ENCODE measurements at places on chromosomes 2 and 18.

GRCh38 chr18:51430538-51430937 is 233.1 kb upstream of the MEX3C start:
- DNase-seq, result no peak

DNA sequence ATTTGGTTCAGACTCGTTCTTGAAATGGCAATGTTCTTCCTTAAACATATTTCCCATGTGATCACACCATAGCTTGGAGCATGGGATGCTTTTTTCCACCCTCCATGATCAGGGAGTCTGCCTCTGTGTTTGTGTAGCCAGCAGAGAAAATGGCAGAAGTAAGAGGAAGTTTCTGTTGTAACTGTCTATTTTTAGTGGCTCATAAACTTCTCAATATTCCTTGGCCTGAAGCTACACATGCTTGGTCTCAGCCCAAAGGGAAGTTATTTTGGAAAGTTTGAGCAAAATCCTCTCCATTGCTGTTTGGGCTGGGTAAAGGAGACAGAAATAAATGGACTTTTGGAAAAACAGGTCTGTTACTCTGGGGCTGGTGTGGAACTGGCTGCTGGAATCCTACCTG is 33.4 kb upstream of the ITGA6 start:
- no peak for DNase-seq

DNA sequence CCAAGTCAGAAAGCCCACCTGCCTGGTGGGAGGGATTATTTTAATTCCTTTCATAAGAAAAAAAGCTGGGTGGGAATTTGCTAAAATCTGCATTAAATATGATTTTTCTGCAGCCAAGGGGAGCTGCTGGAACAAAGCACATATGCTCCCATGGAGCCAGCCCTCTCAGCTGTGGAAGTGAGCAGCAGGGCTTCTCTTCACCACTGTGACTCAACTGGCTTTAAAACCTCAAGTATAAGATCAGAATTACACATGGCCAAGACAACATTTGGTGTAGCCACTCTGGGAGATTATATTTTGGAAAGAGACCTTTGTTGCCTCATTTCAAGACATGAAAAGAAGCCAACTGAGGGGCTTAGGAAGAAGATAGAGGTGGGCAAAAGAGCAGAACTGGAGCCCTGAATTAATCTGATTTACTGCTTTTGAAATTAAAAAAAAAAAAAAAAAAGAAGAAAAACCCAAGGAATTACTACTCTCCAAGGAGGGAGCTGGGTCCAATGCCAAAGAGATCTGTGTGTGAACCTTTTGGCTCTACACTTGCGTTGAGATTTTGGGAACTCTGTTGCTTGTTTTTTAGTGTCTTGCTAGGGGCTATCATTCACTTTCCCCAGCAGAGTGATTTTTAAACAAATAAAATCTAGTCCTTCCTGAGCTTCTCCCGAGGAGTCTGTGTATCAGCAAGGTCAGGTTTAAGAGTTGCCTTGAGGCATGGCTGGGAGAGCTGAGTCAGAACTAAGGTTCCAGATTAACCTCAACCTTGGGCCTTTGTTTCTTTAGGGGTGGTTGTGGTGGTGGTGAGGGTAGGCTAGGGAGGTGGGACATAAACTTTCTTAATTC is 6.0 kb downstream of the LHCGR start:
- no peak for DNase-seq

DNA sequence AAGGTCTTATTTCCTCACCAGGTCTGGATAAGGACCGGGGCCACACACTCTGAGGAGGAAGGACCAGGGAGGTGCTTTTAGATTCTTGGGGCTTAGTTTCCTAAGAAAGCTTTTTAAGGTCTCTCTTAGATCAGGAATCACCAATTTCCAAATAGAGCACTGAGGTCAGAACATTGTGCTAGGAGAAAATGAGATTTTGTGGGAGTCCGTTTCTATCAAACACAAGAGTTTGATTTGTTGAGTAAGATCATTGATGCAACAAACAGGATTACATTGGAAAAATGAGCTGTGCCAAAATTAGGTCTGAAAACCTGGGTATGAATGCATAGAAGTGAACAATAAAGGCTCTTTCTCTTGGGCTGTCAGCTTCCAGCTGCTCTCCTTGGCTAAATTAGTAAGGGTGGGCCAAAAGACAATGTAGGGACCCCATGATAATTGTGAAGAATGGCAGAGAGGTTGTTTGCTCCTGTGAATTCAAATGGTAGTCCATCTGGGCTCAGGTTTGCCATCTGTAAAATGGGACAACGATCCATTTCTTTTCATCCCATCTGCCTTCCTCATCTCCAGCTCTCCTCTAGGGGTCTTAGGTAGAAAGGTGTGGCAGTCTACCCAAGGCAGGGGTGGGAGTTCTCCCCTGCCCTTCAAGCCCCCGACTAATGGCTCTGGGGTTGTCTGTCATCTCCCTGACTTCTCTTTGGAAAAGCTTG is 20.0 kb downstream of the IGFBP2 start:
- no peak for DNase-seq

DNA sequence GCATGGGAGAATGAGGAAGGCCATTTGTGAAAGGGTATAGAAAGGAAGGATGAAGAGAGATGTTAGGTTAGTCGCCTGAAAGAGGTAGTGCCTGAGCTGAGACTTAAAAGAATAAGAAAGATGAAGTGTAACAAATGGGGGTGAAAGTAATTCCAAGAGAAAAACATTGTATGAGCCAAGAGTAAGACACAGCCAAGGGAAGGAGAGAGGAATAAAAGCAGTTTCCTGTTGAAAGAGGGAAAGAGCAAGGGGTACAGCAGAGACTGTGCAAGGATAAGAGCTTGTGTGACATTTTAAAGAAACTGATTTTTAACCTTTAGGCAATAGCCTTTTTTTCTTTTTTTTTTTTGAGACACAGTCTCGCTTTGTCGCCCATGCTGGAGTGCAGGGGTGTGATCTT is 4.8 kb upstream of the RBBP8 start:
- no peak for DNase-seq

DNA sequence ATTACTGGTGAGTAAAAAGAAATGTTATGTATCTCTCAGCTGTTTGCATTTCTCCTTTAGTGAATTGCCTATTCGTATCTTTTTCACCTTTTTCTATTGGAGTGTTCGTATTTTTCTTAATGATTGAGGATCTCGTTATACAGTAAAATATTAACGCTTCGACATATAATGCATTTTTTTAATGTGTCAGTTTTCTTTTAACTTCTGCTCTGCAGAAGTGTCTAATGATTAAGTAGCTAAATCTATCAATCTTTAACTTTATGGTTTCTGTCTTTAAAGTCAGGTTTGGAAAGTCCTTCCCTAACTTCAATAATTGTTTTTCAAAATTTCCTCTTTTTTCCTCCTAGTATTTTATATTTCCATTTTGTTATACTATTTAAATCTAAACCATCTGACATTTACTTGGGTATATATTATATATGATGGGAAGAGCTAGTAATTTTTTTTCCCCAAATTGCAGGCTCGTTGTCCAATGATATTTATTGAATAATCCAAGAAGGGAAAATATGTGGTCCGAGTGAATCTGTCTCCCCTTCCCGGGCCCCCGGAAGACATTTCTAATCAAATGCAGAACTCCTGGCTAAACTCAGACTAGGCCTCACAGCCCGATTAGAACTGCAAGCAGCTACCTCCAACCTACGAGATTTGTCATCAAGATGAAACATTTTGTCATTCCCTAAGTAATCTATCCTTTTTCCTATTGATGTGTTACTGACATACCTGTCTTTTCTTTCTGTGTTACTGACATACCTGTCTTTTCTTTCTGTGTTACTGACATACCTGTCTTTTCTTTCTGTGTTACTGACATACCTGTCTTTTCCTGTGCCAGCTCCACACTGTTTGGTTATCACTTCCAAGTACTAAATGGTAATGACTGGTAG is 17.2 kb downstream of the PCBP1 start:
- DNase-seq, result no peak

DNA sequence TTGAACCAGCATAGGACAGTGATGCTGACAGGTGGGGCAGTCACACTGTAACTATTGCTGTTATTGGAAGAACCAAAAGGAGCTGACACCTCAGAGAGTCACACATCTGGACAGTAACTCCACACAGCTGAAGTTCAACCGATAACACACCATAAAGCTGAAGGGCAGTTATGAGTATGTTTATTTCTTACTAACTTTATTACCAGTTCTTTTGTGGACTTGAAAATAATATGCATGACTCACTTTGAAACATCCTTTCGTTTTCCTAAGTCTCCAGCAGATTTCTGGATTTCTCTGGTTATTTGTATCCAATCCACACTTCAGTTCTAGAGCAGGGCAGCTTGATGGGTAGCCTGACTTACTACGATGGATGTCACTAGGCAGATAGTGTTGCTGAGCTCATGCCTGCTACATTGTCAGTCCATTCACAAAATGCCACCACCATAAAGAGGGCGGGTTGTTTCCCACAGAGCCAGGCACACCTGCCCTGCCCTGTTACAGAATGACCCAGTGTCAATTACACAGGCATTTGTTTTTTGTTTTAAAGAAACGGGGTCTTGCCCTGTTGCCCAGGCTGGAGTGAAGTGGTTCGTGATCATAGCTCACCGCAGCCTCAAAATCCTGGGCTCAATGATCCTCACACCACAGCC is 8.4 kb upstream of the AGBL5 start:
- DNase-seq, result no peak

- DNase-seq, result peak; percentile 48
Observed at GRCh38 chr18:62979176-62979575, 263.8 kb downstream of the PHLPP1 start.

- peak; percentile 12 for DNase-seq
Observed at GRCh38 chr18:58511897-58512581, 116.9 kb downstream of the ALPK2 start.

- no peak for DNase-seq
Observed at GRCh38 chr18:50790948-50791347, 28.9 kb downstream of the MRO start.

GRCh38 chr2:40041422-40042382 is 262.6 kb upstream of the THUMPD2 start:
- no peak for DNase-seq

GRCh38 chr2:215272918-215273317 is 38.9 kb upstream of the ATIC start:
- DNase-seq, result no peak

DNA sequence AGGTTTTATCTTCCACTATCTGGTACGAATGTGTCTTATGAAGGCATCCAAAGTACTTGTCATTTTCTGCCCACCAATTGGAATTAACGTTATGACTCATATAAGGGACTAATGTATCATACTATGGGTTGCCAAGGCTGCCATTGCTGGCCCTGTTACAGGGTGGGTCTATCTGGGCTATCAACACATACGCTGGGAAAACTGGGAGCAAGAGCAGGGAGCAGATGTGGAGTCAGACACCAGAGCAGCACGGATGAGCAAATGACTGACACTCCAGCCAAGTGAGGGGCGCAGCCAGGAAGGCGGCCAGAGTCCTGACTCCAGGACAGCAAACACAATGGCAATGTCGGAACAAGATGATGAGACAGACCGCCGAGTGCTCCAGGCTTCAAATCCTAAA is 145.9 kb downstream of the COPS8 start:
- no peak for DNase-seq

DNA sequence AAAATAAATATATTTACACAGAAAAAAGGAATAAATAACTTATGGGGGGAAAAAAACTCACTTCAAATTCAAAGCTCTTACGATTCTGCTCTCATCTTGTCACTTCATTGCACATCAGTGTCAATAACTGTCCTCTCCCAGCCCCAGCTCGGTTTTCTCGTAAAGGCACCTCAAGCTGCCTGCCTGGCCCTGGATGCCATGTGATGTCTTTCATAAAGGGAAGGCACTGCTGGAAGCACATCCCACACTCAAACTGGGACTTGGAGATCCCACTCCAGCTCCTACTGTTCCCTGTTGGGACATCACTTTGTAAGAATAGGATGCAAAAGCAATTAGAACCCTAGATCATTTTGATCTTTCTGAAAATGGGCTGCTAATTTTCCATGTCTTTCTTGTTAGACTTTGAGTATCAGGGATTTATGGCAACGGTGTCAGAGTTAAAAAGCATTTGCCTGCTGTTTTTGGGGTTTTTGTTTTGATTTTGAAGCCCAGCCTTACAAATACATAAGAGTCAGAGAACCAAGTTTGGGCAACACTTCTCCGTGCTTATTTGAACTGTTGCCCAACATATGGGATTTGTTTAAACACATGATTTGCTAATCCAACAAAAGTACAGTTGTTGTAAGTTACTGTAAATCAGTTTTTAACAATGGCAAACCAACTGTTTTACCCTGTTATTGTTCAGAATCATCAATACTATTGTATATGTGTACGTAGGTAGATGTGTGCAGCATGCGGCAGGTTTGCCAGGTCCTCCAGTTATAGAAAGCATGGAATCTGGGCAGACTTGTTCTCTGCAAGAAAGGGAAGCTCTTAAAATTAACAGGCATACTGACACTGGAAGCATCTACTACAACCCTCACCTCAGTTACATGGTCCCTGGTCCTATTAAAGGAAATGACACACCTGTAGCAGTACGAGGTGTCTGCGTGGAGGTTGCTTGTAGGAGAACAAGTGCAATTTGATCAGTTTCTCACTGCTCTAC is 20.6 kb downstream of the SERTAD2 start:
- DNase-seq, result no peak

- DNase-seq, result no peak
Observed at GRCh38 chr2:45885171-45885621, 233.7 kb downstream of the PRKCE start.

- DNase-seq, result no peak
Observed at GRCh38 chr18:79642626-79643025, 37.0 kb upstream of the CTDP1 start.

DNA sequence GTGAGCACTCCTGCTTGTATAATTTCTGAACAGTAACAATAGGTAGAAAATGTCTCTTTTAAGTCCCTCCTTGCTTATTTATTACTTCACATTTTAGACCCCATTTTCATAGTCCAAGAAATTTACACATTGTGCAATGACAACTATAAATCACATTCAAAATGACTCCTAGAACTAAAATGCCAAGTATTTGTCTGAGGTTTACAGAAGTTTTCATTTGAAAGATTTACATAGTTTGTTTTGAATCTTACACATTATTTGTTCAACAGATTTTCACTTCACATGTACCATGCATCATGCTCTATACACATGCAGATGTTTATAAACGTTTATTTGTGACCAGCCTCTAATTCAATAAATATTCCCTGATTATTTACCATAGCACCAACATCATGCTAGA is 15.7 kb upstream of the TRIB2 start:
- DNase-seq, result no peak

DNA sequence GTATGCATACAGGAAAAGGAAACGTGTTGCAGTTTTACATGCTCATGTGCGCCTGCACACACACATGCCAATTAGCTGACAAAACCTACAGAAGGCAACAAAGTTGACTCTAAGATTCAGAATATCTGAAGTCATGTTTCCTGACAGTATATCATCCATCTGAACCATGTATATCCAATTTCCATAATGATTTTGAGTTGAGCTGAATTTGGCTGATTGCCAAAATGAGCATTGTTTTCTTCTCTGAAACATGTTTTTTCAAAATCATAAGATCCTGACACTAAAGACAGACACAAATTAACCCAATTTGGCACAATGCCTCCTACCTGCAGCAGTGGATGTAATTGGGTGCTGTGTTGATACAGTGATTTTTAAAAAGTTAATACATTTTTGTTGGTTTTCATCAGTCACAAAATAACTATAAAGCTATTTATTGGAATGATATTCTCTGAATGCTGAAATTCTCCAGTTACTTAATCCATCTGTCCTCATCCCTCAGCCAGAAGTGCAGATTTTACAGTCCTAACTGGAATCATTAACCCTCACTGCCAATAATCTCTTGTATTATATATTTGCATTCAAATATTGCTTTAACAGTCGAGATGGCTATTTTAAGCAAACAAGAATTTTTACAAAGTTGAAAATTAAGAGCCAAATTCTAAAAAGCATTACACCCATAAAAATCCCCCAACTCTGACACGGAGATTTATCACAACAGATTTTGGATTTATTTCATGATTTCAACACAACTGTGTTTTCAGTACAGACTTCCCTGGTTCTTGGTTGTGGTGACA is 161.7 kb upstream of the LMAN1 start:
- no peak for DNase-seq

Data from caudate nucleus (tissue), 63 donors.